Calu3 (cell line): ENCODE measurements at places on chromosomes 4 and X. TPM values are rescaled to one million over a fixed set of nuclear protein-coding genes. Genes with fewer than 3 reads are reported as not detected.

SPOCK3 gene
- total RNA-seq: 0.31 and 0.51 TPM in 2 replicates

SSX4B gene
- not detected in 2 replicates for total RNA-seq

GRCh38 chr4:97653701-97654100, 489.6 kb downstream of the STPG2 start:
- DNase-seq: no peak

DNA sequence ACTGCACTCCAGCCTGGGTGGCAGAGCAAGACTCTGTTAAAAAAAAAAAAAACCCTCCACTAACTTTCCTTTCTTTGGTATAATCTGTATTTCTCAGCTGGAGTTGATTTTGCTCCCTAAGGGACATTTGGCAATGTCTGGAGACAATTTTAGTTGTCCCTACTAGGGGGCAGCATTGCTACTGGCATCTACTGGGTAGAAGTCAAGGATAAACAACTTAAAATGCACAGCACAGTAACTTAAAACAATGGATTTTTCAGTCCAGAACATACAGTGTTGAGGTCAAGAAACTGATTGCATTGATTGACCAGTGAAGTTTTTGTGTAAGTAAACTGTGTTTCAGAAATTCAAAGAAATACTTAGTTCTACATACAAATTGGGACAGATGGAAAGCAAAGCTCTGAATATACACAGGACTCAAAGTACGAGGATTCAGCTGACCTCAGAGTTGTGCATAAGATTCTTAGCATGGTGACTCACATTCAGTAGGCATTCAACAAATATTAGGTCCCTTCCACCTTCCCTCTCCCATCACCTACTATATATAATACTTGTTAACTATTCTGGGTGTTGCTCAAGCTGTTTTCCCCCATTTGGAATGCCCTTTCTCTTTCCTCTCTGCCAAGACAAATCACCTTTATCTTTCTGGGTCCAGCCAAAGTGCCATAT, 8.8 kb downstream of the DDX53 start:
- peak; percentile 10 for DNase-seq

GRCh38 chr4:77352192-77352591, 195.2 kb downstream of the CCNG2 start:
- DNase-seq: no peak

DNA sequence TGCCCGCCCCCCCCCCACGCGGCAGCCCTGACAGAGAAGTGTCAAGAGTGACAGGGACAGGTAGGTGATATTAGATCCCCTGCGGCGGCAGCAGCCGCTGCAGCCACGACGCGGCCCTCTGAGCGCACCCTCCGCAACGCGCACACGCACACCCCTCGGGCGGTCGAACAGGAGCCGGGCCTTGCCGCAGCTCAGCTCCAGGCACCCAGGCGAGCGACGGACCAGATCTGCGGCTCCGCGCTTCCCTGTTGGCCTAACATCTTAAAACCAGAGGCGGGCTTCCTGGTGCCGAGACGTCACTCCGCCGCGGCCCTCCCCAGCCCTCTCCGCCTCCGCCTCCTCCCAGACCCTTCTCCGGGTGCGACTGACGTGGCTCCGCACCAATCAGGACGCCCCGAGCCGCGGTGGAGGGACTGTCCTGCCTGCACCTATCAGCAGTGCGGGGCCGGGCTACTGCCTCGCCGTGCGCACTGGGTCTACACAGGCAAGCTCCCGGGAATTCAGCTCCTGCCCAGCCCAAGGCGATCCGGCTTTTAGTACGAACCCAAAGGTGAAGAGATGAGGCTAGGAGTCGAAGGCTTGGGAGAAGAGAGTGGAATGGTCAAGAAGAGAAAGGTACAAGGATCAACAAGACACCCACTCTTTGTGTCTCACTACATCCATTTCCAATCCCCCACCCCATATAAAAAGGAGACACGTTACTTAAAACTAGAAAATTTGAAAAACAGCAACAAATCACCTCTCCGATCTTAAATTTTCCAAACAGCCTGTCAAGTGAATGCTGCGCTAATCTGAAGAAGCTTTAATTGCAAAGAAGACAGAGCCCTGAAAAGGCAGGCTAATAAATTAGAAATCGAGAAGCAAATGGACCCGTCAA, at the start of gene PITX2:
TSS of gene PITX2 (minus strand) at position 237 of the 877 bp plus-strand sequence. CDS start 617 bp downstream, outside the sequence.
- no peak for DNase-seq
